Calu3 (cell line): ENCODE measurements at places on chromosomes 4 and X. TPM values are rescaled to one million over a fixed set of nuclear protein-coding genes. Genes with fewer than 3 reads are reported as not detected.

- no peak for DNase-seq
Measured at GRCh38 chrX:139388254-139388653, 142.3 kb upstream of the F9 start.

CBLL2 gene
- not detected in 2 replicates for total RNA-seq

DNA sequence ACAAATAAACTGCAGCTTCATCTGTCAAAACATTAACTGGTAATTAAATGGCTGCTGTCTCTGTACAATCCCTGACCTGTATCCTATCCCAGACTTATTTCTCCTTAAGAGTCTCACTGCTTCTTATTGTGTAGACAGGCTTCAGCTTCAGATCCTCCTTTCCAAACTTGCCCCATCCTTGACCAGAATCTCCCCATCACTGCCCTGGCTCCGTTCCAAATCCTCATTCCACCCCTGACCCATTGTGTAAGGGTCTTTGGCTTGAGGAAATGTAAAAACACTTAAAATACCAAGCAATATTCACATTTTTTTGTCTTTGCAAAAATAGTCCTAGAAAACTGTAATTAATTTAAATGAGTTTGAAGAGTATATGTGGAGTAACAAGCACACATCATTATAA, 152.6 kb upstream of the VEGFC start:
- no peak for DNase-seq

GRCh38 chr4:23504083-23504482, 385.8 kb downstream of the PPARGC1A start:
- no peak for DNase-seq

FAM47E gene
- 0.57 and 1.1 TPM in 2 replicates for total RNA-seq

- no peak for DNase-seq
Measured at GRCh38 chr4:28973587-28974350, 1746.4 kb upstream of the PCDH7 start.

DNA sequence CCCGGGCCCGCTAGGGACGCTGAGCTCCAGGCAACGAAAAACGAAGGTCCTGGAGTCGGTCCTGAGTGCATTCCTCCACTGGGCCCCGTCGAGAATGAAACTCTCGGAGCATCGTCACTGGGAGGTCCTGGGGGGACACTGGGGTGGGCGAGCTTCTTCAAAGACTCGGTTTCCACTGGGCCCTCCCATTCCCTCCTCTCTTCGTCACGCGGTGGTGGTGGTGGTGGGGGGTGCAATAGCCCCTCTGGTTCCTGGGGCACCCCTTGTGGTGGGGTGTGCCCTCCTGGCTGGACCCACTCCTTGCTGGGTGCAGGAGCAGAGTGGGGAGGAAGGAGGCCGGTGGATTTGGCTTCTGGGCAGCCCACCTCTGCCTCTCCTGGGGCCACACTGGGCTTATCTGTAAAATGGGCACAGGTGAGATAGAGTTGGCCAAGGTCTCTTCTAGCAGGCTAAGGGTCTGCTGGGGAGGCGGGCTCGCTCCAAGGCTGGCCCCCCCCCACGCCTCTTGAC, 12.9 kb downstream of the HMX1 start:
- no peak for DNase-seq

GRCh38 chr4:99610605-99611175, 36.1 kb downstream of the MTTP start:
- DNase-seq = no peak

DNA sequence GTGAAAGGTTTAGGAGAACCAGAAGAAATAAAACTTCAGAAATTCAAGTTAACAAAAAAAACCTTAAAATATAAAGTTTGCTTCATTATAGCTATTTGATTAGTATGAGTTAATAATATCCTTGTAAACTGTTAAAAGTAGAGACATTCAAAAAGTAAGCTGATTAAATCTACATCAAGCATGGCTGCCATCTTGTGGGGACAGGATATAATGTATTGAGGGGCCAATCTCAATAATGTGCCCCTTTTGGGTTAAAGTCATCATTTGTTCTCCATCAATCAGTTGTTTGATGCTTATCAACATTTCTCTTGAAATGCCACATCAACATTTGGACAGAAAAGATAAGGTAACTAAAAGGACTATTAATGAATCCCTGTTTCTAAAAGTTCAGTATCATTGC, 4.6 kb upstream of the GRID2 start:
- DNase-seq = no peak

GAGE13 gene
- not detected in 2 replicates for total RNA-seq

GRCh38 chr4:38178392-38178995, 218.3 kb downstream of the PTTG2 start:
- no peak for DNase-seq
